Activated CD4-positive, alpha-beta T cell treated with anti-CD3 and anti-CD28 coated beads, Interleukin-2, amount 50 U/mL, for 1 hour (primary cell): ENCODE measurements at places on chromosomes 11 and 22.
A peak's percentile ranks its signal among the peaks of the same experiment; 100 is the strongest.

GRCh38 chr22:22048981-22049531 lies 66.5 kb upstream of the TOP3B start:
- no peak for DNase-seq

- DNase-seq = no peak
Observed at GRCh38 chr11:34731603-34732002, 110.7 kb downstream of the EHF start.

GRCh38 chr11:17978553-17979287 lies 34.1 kb downstream of the SERGEF start:
- no peak for DNase-seq

DNA sequence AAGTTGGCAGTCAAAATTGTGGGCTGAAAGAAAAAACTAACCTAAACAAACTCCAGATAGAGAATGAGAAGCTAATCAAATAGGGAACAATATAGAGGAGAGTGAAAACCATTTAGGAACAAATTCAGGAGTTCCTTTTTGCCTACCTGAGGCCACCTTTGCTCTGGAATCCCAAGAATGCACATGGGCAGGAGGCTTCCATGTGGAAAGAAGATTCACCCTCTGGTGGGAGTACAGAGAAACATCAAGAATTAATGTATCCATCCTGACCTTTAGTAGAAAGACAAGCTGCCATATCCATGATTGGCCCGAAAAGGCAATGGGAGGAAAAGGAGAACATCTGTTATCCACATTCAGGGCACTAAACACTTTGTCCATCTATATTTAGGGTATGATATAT lies 35.0 kb upstream of the MRGPRX1 start:
- DNase-seq = no peak

GRCh38 chr11:66646828-66647227 lies 8.3 kb downstream of the RBM4 start:
- no peak for DNase-seq

GRCh38 chr11:119091966-119092879 lies 7.5 kb downstream of the HMBS start:
- no peak for DNase-seq

DNA sequence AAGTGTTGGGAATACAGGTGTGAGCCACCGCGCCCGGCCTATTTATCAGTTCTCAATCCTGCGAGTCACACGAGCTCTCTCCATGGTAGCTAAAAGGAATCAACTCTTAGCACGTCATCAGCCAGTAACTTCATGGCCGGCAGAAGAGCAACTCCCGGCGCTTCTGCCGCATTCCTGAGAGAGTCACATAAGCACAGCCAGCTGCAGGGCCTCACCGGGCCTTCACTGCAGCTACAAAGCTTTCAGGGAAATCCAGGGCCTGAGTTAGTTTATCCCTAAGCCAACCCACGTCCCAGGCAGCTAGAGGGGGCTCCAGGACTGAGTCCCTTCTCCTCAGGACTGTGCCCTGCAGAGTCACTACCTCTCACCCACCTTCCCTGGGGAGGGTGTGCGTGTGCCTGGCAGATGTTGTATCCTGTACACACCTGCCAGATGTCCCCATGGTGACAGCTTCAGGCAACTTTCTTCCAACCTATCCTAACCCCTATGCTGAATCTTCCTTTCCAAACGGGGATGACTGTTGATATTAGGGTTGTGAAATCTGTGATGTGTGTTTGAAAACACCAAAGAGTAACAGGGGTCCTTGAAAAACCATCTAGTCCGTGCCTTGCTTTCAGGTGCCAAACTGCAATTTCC lies 45.9 kb upstream of the ARFGAP3 start:
- DNase-seq = no peak

GRCh38 chr22:47167056-47167455 lies 404.6 kb downstream of the TBC1D22A start:
- DNase-seq = no peak

DNA sequence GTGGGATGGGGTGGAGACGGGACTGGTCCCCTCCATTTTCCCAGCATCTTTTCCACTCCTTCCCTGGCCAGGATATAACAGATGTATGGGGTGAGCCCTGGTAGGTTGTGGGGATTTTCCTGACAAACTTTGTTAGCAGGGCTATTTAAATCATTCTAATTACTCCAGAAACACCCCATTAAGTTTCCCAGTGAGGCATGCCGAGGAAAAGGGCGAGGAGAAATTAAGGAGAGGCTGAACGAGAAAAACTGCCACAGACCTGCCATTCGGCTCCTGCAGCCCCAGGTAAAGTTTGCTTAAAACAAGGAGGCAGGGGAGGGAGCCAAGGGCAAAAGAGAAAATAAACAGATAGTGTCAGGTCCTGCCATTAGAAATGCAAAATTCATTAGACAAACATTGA lies 428.2 kb downstream of the BUD13 start:
- DNase-seq = no peak

DNA sequence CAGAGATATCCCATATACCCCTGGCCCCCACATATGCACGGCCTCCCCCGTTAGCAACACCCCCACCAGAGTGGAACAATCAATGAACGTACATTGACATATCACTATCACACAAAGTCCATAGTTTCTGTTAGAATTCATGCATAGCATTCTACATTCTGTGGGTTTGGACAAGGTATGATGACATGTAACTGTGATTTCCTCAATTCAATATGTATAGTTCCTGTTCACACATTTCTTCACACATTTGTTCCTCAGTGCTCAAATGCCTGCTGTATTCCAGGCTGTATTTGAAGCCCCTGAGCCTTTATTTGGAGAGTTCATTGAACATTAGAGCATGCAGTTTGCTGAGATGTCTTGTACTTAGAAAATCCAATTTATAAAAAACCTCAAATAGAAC lies 69.9 kb downstream of the PTPRJ start:
- DNase-seq = no peak

DNA sequence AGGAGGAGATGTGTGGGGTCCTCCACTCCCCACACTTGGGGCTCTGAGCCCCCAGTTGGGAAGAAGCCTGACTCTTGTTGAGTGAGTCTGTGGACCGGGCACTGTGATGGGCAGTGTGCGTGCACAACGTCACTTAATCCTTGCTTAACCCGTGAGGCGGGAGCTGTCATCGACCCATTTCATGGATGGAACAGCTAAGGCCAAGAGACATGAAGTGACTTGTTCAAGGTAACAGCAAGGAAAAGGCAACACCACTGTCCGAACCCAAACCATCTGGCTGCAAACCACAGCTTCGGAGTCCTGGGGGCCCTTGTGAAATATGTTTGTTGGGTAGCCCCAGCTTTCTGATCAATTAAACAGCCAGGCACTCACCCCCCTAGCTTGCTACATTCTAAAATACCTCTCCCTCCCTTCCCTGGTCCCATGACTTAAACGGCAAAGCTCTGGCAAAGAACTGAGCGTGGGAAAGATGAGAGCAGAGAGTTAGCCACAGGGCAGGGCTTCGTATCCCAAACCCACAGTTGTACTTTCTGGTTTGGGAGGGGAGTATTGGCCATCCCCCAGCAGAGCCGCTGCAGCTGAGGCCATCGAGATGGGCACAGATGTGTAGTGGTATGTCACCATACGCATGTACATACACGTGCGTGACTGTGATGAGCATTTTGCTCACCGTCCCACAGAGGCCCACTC lies 26.3 kb downstream of the FADS2 start:
- DNase-seq = no peak

GRCh38 chr11:111793863-111794262 lies 27.7 kb upstream of the PPP2R1B start:
- no peak for DNase-seq

DNA sequence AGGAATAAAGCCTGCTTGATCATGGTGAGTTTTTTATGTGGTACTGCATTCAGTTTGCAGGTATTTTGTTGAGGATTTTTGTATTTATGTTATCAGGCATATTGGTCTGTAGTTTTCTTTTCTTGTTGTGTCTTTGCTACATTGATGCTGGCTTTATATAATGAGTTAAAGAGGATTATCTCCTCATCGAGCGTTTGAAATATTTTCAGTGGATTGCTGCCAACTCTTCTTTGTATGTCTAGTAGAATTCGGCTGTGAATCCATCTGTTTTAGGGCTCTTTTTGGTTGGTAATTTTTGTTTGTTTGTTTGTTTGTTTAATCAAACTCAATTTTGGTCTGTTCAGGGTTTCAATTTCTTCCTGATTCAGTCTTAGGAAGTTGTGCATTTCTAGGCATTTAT lies 758.4 kb downstream of the KCNA4 start:
- no peak for DNase-seq

DNA sequence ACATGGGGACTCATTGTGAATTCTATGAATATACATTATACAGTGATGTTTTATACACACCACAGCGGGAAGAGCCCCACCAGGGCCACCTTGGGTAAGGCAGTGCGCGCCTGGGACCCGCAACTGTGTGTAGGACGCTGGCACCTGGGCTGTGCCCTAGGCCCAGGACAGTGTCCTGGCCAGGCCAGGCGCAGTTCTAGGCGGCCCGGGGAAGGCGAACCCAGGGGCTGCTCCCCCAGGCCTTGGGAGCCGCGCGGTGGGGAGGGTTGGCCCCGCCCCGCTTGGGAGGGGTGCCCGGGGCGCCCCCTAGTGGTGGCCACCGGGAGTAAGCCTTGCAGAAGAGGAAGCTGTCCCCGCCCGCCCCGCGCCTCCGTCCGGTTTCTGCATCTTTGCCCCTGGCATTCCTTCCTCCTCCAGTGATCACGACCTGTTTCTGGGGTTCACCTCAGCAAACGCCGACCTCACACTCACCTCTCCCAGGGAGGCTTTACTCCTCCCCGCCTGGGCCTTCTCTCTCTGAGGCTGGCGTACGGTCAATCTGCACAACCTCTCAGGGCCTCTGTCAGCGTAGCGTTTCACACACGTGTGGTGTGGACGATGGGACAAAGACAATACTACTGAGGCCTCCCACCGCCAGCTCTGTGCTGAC lies 9.5 kb upstream of the EHD1 start:
- DNase-seq = peak; percentile 83

DNA sequence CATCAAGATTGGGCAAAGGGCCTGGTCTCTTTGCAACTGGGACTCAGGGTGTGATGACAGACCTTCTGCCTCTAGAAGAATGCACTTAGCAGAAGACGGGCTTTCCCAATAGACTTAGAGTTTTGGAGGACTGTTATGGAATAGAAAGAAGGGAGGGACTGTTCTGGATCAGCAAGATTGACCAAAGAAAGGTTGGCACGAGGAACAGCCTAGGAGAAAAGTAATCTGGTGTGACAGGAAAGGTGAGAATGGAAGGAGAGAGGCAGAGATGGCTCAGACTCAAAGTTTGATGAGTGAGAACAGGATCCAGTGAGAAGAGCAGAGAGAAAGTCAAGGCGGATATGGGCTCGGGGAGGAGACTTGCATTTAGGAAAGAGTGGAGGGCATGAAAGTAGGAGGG lies 23.0 kb upstream of the TMEM45B start:
- no peak for DNase-seq

GRCh38 chr11:67267188-67268080 lies 1.2 kb downstream of the GRK2 start:
- no peak for DNase-seq

GRCh38 chr22:39205344-39206021 lies 39.3 kb downstream of the PDGFB start:
- no peak for DNase-seq

GRCh38 chr11:110000031-110000502 lies 93.1 kb upstream of the ZC3H12C start:
- no peak for DNase-seq

DNA sequence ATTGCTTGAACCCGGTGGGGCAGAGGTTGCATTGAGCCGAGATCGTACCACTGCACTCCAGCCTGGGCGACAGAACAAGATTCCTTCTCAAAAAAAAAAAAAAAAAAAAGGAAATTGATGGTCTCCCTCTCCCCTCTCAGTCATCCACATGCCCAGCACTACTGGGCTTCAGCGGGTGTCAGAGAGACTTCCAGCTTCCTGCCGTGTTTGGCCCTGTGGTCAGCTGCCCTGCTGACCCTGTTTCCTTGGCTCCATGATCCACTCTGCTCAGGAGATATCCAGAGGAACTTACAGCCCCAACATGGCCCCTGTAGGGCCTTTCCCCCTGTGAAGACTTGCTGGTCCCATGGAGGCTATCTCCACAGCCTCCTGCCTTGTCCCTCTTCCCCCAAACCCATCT lies 6.1 kb upstream of the PNPLA3 start:
- no peak for DNase-seq

GRCh38 chr11:71189768-71190315 lies 62.5 kb downstream of the SHANK2 start:
- DNase-seq = no peak

DNA sequence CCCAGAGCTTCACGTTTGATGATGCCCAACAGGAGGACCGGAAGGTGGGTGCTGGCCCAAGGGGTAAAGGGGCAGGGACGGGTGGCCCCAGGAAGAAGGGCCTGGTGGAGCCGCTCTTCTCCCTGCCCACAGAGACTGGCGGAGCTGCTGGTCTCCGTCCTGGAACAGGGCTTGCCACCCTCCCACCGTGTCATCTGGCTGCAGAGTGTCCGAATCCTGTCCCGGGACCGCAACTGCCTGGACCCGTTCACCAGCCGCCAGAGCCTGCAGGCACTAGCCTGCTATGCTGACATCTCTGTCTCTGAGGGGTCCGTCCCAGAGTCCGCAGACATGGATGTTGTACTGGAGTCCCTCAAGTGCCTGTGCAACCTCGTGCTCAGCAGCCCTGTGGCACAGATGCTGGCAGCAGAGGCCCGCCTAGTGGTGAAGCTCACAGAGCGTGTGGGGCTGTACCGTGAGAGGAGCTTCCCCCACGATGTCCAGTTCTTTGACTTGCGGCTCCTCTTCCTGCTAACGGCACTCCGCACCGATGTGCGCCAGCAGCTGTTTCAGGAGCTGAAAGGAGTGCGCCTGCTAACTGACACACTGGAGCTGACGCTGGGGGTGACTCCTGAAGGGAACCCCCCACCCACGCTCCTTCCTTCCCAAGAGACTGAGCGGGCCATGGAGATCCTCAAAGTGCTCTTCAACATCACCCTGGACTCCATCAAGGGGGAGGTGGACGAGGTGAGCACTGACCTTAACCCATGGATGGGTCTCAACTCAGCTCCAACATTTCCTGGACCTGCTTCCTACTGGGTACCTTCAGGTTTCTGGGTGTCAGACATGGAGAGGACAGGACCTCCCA lies 2.0 kb downstream of the RIC8A start:
- no peak for DNase-seq

DNA sequence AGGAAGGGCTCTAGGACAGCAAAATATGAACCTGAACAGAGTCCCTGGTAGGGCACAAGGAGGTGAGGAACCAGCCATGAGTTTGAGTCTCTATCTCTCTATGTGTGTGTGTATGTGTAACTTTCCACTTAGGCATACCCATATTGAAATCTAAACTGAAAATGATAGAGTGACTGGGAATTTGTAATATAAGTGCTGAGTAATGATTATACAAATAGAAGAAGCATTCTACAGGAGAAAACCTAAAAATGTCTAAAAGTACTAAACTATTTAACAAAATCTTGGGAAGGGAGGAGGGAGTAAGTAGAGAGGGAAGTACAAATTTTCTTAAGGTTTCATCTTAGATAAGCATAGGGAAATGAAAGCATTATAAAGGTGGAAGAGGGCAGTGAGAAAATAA lies 97.1 kb upstream of the ZC3H12C start:
- no peak for DNase-seq

DNA sequence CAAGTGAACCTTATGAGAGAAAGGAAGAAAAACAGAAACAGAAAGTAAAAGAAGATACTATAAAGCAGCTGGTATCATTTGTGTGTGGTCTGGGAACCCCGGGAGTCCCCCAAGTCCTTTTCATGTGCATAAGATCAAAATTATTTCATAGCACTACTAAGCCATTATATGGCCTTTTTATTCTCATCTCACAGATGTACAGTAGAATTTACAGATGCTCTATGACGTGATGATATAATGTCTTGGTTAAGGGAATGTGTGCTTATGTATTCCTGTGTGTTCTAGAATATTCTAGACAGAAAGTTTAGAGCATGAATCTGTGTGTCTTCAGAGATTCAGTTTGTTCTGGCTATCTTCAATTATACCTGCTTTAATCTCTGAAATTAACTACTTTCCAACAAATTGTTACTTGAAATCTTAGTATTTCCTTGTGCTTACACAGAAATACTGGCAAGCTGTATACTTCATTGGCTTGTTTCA lies 8.6 kb upstream of the TPP1 start:
- DNase-seq = no peak
